NCI-H1436 treated with DMSO at 0.1 percent for 48 hours (cell line): ENCODE measurements at places on chromosomes 5 and 9.

GRCh38 chr5:154567155-154567554 lies 89.1 kb upstream of the HAND1 start:
- no peak for DNase-seq

GRCh38 chr5:55625589-55625909 lies 86.6 kb downstream of the SLC38A9 start:
- DNase-seq = no peak

DNA sequence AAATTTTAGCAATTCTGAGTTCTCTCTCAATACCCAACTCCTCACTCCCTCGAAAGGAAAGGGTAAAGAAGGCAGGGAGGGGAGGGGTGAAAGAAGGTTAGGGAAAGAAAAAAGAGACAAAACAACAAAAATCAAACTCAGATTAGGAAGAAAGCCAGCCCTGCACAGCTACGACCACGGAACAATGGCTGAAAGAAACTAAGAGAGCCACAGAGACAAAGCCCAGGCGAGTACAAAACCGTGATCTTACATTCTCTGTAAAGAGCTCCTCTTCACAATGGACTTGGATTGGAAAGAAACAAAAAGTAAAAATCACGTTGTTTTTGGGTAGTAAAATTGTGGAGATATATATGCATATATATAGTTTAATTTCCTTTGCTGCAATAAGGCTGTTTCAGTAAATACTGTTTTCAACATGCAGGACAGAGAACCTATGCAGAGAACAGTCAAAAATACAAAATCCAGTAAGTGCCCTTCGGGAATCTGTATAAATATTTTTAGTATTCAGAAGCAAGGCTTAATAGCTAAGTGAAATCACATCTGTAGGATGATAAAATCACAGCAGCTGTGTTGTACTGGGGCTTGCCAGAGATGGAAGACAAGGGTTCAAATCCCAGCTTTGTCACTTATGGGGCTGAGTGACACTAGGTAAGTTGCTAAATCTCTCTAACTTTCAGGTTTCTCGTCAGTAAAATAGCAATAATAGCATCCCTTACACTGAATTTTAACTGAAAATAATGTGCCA lies 16.9 kb downstream of the PSMB7 start:
- no peak for DNase-seq

GRCh38 chr5:11482011-11482410 lies 422.2 kb downstream of the CTNND2 start:
- DNase-seq = no peak

DNA sequence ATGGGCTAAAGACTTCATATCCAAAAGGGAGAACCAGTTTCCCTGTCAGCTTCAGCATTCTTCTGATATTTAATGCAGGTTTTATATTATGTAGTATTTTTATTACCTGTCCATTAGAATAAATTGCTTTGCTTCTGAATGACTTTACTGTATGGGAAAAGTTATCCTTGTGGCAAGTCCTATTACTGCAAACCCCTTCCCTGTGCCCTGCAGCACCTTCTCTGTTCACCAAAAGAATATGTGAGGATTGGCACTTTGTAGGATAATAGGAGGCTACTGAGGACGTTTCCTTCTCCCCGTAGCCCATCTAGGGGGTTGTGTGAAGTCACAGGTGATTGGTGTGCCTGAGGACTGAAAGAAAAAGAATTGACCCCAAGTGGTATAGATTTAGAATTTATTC lies 296.1 kb downstream of the KDM4C start:
- DNase-seq = no peak

GRCh38 chr5:142669477-142669876 lies 16.4 kb downstream of the FGF1 start:
- DNase-seq = no peak

DNA sequence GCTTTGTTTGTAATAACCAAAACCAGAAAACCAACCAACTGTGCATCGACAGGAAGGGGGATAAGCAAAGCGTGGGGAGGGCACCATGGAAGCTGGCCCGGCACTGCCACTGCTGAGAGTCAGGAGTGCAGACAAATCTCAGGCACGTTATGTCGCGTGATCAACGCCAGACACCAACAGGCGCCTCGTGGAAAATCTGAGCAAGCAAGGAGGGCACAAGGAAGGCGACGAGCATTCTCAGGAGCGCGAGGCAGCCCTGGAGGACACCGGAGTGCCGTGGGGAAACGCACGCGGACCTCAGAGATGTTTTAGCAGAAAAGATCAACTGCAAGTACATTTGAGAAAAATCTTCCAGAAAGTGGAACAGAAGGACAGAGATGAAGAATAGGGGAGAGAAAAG lies 15.1 kb upstream of the NSMF start:
- DNase-seq = no peak

DNA sequence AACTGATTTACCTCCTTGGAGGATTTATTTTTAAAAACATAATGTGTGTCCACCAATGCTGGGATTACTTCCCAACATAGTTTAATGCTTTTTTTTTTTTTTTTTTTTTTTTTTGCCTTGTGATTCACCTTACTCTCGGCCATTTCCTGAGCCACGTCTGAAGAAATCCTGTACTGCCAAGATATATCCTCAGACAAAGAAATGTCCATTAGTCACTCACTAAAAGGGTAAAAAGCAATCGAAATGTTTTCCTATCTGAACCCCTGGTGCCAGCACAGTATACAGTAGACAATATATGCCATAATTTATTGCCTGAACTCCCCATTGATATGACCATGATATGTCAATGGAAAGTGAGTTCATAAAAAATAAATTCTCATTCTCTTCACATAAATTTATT lies 344.1 kb downstream of the BNC2 start:
- no peak for DNase-seq

- DNase-seq = no peak
Observed at GRCh38 chr9:114174876-114175771, 19.8 kb downstream of the COL27A1 start.

DNA sequence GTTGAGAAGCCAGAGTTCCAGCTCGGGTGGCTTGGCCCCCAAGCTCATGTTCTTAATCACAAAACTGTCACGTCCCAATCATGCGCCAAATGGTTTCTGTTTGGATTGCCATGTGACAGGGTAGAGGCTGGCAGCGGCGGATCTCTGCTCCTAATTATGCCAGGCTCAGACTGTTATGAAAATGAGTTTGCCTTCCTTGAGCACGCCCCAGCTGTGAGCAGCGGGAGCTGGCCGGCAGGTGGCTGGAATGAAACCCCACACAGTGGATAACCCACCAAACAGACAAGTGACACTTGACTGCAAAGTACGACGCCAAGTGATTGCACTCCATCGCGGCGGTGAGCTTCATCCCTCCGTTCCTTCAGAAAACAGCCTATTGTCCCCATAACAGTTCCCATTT lies 75.4 kb downstream of the CFAP77 start:
- no peak for DNase-seq

DNA sequence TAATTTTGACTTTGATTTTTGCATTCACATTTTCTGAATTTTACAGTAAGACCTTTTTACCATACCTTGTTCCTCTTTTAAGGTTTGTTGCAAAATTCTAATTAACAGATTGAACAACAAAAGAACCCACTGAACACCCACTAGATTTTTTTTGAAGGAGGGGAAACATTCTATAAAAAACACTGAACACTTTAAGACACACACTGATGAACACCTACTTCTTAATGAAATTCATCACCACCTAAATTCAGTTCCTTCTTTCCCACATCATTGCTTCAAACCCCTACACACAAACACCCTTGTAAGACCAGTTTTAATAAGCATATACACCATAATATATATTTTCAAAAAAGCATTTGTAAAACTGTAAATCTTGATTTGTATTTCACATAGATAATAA lies 559.0 kb upstream of the MEF2C start:
- DNase-seq = no peak

DNA sequence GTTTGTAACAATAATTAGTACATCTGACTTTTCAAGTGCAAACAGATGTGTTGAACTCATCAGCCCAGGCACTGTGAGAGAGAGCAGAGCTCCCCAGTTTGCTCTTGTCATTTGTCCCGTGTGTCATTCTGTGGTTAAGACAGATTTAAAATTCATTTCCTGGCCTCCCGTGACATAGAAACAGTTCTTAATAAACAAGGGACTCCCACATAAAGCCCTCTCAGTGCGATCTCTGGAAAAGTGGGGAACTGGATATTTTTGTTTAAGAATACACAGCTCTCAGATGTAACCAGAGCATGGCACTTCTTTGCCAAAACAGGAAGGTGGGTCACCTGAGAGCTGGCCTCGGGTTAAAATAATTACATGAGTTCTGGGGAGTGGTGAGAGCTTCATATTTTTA lies 58.6 kb downstream of the PRKACG start:
- no peak for DNase-seq

DNA sequence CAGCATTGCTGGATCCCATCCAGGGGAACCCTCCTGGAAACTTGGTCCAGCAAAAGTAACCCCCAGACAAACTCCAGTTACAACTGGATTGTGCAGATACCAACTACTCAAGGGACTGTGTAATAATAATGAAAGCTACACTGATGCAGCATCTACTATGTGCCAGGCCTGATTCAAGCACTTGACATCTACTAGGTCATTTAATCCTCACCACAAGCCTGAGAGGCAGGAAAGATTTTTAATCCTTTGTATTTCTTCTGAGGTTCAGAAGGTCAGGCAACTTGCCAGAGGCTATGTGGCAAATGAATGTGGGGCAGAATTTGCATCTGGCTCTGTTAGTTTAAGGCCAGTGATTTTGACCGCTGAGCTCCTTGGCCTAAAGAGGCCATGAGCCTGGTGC lies 29.5 kb upstream of the FOXI1 start:
- DNase-seq = no peak

DNA sequence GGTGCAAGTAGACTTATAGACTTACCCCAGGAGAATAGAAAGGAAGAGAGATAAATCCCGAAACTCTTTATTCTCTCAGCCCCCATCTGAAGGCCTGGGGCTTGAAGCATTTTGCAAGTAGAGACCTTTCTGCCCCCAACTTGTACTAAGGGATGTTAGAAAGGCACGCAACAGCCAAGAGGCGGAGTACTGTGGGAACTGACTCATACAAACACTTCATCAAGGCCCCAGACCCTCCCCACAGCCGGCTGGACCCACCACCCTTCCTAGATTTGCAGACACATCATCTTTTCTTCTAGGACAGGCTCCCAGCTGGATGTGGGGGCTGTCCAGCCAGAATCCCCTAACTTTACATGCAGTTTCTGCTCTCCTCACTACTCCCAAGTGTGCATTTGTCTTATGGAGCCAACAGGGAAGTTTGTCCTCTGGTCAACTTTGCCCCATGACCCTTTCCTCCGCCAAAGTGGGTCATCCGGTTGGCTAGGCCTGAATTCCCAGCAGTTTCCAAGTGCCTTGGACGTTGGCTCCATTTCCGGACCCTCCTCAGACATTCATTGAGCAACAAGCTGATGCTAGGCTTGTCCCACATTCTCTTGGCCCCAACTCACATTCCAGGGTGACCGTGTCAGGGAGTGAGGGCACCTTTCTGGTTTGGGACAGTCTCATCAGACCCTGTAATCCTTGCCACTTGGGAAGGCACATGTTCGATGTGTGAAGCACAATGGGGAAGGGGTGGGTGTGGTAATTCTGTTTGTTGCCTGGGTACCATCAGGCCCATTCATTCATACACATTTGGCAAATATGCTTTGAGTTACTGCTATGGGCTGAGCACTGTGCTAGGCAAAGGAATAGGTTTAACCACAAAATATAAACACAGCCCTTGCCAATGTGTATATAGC lies 64.6 kb downstream of the ABLIM3 start:
- no peak for DNase-seq

DNA sequence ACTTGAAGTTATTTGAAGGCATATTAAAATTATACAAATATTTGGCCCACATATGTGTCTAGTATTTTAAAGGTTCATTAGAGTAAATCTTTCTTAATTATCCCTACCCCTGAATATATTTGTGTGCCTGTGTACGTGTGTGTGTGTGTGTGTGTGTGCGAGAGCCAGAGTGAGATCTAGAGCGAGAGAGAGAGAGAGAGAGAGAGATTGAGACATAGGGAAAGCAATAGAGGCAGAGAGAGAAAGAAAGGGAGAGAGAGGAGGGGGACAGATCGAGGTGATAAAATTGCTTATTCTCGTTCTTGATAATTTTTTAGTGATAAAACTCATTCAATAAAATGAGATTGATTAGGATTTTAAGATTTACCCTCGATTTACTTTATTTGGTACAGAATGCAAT lies 47.4 kb downstream of the ADAMTS19 start:
- no peak for DNase-seq

DNA sequence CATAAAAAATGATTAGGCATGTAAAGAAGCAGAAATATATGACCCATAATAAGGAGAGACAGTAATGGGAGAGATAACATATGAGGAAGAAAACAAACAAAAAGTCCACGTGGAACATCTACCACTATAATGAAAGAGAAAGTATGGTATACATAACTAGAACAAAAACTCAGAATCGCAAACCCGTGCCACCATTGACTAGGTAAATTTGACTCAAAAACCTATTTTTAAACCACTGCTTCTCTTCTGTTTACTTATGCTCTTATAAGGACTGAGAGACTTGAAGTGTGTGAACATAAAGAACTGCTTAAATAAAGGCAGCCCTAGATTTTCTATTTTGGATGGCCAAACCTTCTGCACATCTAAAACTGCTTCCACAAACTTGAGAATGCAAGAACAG lies 330.7 kb downstream of the CAAP1 start:
- DNase-seq = no peak

GRCh38 chr9:14396171-14396570 lies 82.2 kb upstream of the NFIB start:
- DNase-seq = no peak

DNA sequence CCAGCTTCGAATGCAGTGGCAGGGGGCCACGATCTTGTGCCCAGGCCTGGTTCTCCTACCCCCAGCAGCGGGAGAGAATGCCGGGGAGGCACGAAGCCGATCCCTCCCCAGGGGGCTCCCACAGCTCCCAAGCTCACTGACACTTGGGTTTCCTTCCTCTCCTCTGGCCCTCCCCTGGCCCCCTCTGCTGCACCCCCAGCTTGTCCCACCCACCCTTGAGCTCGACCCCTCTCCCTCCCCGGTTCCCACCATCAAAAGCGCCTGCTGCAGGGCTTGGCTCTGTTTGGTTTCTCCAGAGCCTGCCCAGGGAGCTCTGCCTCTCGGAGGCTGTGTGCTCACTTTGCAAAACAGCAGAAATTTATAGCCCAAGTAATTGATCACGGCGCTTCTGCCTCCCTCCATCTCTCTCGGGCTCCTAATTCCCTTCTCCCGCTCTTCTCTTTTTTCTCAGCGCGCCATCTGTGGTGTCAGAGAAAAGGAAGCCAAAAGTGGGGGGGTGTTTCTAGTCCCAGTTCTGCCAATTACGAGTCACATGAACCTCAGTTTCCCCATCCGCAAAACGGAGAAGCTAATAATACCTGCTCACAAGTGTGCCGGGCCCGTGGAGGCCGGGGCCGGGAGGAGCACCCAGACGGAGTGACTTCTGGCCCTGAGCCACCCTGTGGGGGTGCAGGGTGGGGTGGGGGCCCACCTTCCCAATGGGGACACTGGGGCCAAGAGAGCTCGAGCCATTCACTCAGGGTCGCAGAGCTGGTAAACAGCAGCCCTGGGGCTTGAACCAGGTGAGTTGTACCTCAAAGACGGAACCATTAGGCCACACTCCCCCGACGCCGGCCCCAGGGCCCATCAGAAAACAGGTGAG lies 141.2 kb upstream of the IER5L start:
- no peak for DNase-seq

GRCh38 chr5:154190595-154191304 lies at the start of gene GALNT10:
Gene GALNT10, plus strand, starts transcription at chr5:154190733. Its CDS starts 134 bp downstream, at chr5:154190867.
- no peak for DNase-seq

GRCh38 chr5:173001229-173001841 lies 17.8 kb downstream of the ATP6V0E1 start:
- no peak for DNase-seq
